Thymus (tissue), 14 donors: ENCODE measurements at places on chromosomes 16 and 17.

GRCh38 chr16:58109330-58109729 is 19.9 kb downstream of the CFAP20 start:
- no peak for DNase-seq

DNA sequence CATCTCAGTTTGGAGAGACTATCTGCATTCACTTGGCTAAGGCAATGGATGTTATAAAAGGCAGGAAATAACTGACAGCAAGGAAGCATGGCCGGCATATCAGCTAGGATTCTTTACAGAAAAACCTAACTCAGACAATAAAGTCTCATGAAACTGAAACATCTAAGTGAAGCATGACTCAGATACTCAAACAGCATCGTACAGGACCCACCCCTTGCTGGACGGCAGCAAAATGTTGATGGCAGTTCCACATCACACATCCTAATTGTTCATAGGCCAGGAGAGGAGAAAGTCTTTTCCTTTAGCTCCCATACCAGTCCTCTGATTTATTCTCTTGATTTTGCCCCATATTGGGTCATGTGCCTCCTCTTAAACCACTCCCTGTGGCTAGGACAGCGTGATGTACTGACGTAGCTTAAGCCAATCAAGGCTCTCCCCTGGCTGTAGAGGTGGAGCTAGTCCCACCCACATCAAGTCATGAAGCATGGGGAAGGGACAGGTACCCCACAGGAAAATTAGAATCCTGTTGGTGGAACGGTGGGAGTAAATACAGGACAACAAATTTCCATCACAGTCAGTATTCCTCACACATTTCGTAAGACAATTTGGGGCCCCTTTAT is 178.9 kb downstream of the IRX3 start:
- no peak for DNase-seq

DNA sequence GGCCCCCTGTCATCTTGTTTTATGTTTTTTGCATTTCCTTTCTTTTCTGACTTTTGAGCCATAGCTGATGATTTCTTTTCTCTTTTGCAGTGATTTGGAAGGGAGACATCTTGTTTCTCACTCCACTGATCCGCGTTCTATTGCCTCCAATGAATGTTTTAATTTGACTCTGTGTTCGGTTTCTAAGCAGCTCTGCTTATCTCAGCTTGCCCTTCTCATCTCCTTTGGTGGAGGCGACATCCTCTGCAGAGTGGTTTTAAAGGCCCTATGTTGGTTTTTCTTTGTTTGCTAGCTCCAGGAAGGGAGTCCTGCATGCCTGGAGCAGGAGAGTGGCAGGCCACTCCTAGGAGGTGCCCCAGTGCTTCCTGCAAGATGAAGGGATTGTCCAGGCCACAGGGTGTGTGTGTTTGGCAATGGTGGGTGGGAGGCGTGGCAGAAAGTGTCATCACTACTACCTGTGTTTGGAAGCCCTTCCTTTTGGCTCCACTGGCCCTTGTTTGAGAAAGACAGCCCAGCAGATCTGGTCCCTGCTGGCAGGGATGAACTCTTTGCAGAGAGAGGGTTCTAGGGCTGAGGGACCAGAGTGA is 13.6 kb downstream of the SMPD3 start:
- no peak for DNase-seq

DNA sequence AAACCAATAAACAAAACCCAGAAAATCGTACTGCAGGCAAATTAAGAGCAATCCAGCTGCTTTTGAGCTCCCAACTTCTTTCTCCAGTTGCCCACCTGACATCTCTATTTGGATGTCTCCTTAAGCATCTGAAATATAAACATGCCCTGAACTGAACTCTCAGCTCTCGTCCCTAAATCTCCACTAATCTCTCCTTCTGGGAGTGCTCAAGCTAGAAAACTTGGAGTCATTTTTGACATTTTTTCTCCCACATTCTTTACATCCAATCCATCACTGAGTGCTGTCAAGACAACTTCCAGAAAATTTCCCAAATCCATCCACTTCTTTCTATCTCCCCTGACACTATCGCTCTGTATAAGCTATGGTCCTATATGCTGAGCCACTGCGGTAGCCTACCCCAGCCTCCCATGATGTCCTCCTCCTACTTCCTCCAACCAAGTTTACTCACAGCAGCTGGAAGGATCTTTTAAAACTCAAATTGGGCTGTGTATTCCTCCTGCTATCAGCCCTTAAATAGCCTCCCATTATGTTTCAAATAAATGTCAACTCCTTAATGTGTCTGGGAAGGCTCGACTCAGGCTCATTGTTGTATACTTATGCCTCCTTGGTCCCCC is 53.1 kb downstream of the HS3ST3B1 start:
- no peak for DNase-seq

- DNase-seq = no peak
Measured at GRCh38 chr16:28915181-28915580, 9.9 kb downstream of the RABEP2 start.

DNA sequence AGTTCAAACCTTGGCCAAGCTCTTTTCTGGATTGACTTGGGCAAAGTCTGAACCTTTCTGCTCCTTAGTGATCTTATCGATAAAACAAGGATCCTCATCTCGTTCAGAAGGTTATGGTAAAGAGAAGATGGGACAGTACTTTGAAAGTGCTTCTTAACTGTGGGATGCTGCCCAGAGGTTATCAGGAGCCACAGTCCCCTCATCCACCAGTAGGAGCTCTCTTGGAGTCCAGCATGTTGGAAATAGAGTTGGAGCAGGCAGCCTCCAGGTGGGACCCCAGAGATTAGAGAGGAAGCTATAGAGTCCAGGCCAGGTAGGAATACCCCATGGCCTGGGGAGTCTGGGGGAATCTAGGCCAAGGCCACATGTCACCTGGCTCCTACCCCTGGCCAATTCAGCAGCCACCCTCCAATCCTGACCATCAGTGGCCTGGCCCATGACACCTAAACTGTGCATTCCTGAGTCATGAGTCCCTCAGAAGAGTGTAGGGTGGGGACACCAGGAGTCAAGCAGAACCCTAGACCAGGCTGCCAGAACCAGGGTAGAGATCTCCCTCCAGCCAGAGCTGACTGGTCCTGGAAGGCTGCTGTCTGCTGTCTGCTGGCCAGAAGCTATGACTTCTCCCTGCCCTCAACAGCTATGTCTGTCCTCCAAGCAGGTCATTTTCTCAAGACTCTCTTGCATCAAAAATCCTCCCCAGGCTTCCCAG is 144.3 kb downstream of the AIPL1 start:
- DNase-seq = no peak

GRCh38 chr16:55571-56136 is 2.0 kb downstream of the SNRNP25 start:
- DNase-seq = no peak

- no peak for DNase-seq
Measured at GRCh38 chr16:28145796-28146195, 66.0 kb downstream of the XPO6 start.

- no peak for DNase-seq
Measured at GRCh38 chr17:10041916-10042588, 137.0 kb upstream of the RCVRN start.

- no peak for DNase-seq
Measured at GRCh38 chr17:40980596-40980995, 3.5 kb downstream of the KRT40 start.

GRCh38 chr16:64410306-64410705 is 711.6 kb downstream of the CDH11 start:
- no peak for DNase-seq

DNA sequence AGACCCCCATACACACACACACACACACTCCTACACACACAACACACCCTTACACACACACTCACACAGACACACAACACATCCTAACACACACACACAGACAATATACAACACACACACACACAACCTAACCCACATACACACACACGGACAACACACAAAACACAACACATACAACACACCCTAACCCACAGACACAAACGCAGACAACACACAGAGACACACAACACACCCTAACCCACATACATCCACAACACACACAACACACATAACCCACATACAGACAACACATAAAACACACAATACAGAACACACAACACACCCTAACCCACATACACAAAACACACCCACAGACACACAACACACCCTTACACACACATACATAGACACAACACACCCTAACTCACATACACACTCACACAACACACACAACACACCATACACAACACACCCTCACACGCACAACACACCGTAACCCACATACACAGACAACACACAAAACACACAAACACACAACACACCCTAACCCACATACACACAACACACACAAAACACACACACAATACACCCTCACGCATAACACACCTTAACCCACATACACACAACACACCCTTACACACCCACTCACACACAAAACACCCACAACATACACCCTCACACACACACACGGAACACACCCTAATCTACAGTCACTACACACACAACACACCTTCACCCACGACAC is 4.4 kb downstream of the ASGR1 start:
- no peak for DNase-seq

DNA sequence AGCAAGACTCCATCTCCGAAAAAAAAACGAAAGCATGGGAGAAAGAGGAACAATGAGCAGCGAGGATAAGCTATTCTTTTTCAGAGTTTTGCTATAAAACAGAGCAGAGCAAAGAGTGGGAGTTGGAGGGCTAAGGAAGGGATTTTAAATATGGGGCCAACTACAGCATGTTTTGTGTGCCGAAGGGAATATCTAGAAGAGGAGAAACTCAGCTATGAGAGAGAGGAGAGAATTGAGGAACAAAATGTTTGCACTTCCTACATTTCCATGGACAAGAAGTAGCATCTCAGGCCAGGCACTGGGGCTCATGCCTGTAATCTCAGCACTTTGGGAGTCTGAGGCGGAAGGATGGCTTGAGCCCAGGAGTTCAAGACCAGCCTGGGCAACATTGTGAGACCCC is 13.1 kb upstream of the GRB2 start:
- no peak for DNase-seq

DNA sequence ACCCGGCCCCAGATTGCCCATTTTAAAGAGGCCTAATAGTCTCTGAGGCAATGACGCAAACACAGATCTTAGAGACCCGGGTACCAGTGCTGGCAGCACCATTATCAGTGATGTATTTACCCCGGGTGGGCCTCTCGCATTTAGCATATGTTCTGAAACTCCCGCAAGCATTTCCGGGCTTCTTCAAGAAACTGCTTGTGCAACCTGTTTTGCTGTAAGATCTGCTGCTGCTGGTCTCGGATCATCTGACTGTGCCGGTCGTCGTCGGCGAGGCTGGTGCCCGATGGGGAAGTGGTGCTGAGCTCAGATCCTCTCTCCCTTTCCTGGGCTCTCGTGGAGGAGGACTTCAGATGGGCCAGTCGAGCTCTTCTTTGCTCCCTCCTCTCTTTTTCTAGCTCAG is 12.5 kb downstream of the CEP295NL start:
- no peak for DNase-seq

GRCh38 chr17:31405890-31406371 is 14.5 kb downstream of the RAB11FIP4 start:
- no peak for DNase-seq

GRCh38 chr16:20942256-20942655 is 41.7 kb downstream of the LYRM1 start:
- DNase-seq = no peak

DNA sequence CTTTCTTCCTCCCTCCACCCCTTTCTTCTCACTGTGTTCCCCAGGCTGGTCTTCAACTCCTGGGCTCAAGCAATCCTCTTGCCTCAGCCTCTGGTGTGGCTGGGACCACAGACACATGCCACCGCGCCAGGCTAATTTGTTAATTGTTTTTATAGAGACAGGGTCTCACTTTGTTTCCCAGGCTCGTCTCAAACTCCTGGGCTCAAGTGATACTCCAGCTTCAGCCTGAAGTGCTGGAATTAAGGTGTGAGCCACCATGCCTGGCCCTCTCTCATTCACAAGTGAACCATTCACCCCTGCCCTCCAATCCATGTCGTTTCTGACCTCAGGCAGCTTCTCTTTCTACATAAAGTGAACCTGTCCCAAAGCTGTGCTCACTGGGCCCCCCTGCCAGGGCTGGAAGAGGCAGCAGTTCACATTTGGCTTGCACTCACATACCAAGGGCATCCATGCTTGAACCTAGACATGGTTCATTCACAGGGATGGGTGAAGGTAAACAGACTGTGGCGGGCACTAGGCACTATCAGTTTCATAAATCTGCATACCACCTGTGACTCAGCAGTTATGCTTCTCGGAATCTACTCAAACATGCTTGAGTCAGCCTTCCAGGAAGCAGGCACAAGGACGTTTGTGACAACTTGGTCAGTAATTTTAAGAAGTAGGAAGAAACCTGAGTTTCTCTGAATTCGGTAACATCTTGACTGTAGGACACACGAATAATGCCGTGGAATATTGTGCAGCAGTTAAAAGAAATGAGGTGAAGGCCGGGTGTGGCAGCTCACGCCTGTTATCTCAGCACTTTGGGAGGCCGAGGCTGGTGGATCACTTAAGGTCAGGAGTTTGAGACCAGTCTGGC is 6.0 kb upstream of the RNF213 start:
- no peak for DNase-seq

DNA sequence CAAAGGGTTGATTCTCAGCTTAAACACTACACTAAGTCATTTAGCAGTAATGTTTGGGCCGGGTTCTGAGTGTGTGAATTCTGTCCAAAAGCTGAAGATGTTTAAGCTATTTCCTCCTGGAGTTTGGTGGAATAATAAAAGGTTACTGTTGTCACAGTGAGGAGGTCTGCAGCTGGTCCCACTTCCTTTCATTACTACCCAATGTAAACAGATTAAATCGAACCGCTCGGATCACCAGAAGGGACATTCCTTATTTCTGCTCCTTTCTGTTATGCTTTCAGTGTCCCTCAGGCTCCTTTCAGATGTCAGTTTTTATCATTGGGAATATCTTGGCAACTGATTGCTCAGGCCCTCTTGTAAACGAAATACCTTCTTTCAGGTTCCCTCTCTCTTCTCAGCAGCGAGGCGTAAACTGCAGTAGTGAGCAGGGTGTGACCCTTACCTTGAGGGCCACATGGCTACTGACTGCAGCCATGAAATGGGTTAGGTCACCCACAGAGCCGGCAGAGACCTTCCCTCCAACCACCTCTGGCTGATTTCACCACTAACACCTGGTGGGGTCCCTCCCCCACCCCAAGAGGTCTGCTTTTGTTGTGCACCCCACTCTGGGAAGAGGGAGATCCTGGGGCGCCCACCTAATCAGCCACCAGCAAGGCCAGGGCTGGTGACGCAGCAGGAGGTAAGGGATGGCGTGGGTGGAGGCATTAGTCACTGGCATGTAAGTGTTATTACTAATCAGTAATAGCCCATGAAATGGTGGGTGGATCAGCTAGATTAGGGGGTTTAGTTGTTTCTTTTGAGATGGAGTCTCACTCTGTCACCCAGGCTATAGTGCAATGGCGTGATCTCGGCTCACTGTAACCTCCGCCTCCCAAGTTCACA is 117.6 kb downstream of the VPS53 start:
- no peak for DNase-seq

- DNase-seq = no peak
Measured at GRCh38 chr17:79246225-79247190, 171.9 kb downstream of the ENGASE start.
